HepG2 (cell line): ENCODE measurements at places on chromosomes 13 and 19.

DNA sequence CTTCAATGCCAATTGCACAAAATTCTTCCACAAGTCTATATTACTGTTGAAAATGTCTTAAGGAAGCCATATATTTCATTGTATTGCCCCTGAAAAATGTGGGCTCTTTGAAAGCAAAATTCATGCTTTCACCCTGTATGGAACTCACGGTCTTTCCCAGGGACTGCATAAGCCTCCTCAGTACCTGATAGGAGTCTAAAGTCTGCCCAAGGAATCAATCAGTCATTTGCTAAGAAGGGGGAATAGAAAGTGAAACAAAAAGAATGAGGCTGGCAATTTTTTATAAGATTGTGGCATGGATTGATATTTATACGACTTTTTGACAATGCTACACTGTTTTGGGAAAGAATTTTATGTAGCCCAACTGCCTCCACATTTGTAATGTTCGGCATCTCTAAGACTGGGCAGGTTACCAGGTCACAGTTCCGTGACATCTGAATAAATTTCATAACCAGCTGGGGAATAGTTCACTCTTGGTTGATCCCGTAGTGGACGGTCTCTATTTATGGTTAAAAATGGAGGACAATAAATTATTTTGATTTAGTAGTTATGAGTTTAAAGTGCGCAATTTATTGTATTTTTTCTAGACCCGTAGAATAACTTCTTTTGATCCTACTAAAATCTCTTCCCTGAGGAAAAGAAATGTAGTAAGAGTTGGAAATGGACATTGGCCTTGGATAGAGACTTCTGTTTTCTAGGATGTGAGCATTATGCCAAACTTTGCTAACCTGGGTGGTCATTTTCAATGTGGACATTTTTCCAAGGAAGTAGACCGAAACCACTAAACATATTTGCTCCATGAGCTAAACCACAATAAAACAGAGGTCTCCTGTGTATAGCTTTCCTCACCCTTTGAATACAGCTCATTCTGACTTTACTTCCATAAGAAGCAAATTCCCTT lies 1585.4 kb downstream of the EFNB2 start:
- no peak for DNase-seq

DNA sequence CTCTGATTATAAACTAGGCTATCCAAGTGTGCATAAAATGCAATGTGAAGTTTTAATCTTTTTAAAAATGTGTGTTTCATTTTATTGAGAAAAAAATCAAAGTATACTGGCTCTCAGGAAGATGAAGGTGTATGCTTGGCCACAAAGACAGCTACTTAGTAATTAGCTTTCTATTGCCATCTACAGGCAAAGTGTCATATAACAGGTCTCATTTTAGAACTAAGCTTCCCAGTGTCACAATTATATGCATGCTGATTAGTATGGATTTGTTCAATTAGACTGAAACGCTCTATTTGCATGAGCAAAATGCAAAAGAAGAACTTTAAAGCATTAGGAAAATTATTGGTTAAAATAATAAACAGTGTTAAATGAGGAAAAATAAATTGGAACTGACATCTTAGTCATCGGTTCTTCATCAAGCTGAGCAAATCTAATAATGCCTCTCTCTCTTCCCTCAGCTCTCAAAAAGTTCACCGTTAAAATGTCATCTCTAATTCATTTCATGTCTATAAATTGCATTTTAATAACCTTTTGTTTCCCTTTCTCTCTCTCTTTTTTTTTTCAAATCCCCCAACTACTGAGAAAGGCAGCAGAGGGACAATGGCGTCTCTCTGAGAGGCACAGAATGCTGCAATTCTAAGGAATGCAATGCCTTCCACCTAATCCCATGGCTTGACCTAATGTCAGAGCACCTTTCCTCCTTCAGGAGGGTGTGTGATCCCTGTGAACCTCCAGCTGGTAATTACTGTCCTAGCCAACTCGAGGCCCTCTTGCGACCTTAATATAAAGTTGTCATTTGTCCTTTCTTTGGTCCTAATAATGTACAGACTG lies 313.1 kb upstream of the MAB21L1 start:
- DNase-seq, result peak; percentile 16

DNA sequence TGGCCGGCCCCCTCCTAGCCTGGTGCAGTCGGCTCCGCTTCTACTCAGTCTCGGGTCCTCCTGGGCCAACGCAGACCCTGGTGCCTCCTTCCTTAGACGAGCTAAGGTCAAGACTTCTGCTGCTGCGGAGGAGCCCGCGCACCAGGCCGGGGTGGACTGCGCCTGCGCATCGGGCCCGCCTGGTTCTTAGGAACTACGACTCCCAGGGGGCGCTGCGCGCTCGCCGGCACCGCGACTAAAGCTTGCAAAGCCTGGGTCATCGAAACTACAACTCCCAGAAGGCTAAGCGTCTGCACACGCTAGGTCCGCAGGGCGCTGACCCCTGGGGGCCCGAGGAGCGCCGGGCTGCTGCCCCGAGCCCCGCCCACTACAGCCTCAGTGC lies at the start of gene ZNF835:
ZNF835 (minus strand) TSS at position 145 of the 382 bp plus-strand sequence. CDS start 6,559 bp downstream, outside the sequence.
- DNase-seq, result no peak

- DNase-seq, result no peak
These were observed 19.9 kb downstream of the TPT1 start for GRCh38 chr13:45320876-45321629.

DNA sequence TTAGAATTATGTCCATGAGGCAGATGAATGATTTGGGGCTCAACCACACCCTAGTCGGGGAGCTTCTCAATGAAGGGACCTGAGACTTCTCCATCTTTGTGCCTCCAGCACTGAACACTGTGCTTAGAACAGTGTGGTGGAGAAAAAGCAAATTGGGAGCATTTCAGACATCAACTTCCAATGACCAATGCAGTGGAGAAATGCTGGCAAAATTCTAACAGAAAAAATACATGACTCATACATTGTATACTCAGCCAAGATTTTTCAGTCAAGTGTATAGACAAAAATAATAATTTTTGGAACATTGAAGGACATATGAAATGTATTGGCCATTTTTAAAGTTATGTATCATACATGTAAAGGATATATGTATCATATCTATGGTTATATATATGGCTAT lies 134.7 kb downstream of the FGF14 start:
- no peak for DNase-seq

DNA sequence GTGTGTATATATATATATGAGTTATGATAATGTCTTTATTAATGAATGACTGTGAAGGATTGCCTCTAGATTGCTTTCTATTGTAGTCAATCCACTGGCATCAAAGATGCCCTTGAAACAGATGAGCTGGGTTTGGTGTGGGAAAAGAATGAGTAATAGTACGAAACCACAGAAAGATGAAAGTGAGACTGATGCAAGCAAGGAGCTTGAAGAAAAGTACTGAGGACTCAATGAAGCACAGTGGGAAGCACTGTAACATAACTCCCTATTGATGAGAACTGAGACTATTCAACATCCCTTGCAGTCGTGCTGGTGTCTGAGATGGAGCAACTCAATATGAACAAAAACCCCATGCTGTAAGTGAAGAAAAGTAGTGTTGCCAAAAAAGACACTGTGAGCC lies 1794.2 kb downstream of the SLITRK5 start:
- no peak for DNase-seq

GRCh38 chr19:49506575-49507105 lies 5.8 kb upstream of the FCGRT start:
- peak; percentile 71 for DNase-seq

- DNase-seq, result peak; percentile 54
These were observed 30.5 kb downstream of the ZNF701 start for GRCh38 chr19:52600639-52601024.

GRCh38 chr19:16259385-16260159 lies 61.9 kb downstream of the AP1M1 start:
- no peak for DNase-seq

DNA sequence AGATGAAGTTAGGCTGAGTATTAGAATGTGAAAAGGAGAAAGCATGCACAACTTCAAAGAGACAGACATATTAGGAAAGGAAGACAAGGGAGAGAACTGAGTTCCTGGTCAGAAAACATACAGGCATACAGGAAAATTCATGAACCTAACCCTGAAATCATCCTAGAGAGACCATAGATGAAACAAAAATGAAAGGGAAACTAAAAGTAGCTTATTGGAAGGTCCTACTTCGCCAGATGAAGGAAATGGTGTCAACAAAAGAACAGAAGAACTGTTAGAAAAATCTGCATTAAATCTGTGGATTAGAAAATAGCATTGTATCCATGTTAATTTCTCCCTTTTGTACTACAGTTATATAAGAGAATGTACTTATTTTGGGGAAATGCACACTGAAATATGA lies 169.0 kb upstream of the UFM1 start:
- no peak for DNase-seq

DNA sequence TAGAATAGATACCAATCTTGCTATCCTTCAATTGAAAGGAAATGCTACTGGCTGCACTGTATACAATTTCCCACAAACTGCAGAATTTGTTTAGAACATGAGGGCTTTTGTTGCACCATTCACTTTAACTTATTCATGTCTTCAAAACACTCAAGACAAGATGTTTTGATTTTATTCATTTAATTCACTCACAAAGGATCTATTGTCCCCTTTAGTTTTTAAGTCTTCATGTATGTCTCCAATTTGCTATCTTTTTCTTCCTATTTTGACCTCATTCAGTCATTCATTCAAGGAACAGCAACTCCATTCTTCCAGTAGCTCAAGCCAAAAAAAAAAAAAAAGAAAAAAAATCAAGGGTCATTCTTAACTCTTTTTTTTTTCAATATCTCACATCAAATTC lies 130.6 kb upstream of the SOX21 start:
- no peak for DNase-seq

GRCh38 chr13:32663660-32664059 lies 77.4 kb downstream of the PDS5B start:
- DNase-seq, result peak; percentile 68
